ENCODE measurements at places on chromosomes 2 and 18. TPM values are rescaled to one million over a fixed set of nuclear protein-coding genes. Genes with fewer than 3 reads are reported as not detected.

DNA sequence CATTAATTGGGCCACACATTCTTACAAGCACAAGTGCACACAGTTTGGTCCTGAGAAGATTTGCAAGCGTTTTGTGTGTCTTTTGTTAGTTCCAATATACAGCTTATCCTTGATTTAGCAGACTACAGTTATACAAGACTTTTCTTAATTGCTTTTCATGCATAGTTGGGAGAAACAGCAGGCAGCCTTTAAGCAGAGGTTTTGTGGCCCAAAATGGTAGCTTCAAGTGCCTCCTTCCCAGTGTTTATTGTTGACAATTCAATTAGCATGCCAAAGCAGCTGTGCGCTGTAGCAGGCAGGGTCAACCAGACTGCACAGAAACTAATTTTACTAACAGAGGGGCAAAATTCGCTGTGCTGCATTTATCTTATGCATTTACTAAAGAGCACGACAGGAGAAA lies 47.5 kb downstream of the FRZB start:
- no peak for DNase-seq
- no peaks in the 10 kb centered on the region for H3K4me1 ChIP-seq
- H3K27me3 ChIP-seq = no peaks in the 10 kb centered on the region
- H3K36me3 ChIP-seq = no peaks in the 10 kb centered on the region

- peaks cover 15% of the 10 kb centered on the region for H3K36me3 ChIP-seq
- H3K4me3 ChIP-seq = peak overlapping the region; percentile 90
- no peak for DNase-seq
- H3K27me3 ChIP-seq = no peaks in the 10 kb centered on the region
- H3K27ac ChIP-seq = peak overlapping the region; percentile 69
- peaks cover 11% of the 10 kb centered on the region for H3K4me1 ChIP-seq
Observed at GRCh38 chr2:85611217-85611704, 605 bp downstream of the C2orf68 start.

DNA sequence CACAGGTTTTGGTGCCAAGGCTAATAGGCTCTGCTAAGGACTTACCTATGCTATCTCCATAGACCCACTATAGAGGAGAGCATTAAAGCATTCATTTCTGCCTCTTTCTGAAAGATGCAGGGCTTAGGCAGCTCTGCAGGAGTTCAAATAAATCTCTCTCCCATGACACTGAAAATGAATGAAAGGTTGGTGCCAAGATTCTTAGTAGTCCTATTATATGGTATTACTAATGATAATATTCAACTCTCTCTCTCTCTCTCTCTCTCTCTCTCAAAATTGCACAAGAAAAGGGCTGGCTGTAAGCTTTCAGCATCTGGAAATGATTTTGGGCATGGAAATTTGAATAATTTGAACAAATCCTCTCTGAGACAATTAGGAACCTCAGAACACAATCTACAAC lies 433.7 kb downstream of the MBD2 start:
- H3K4me1 ChIP-seq = peaks cover 2% of the 10 kb centered on the region
- H3K36me3 ChIP-seq = no peaks in the 10 kb centered on the region
- no peaks in the 10 kb centered on the region for H3K27me3 ChIP-seq

GRCh38 chr18:52435301-52435700 lies 95.3 kb downstream of the DCC start:
- no peaks in the 10 kb centered on the region for H3K36me3 ChIP-seq
- no peaks in the 10 kb centered on the region for H3K27me3 ChIP-seq
- no peaks in the 10 kb centered on the region for H3K4me1 ChIP-seq
- no peak for DNase-seq
- no peak overlapping the region for H3K27ac ChIP-seq

GRCh38 chr2:178895872-178896271 lies 88.6 kb upstream of the TTN start:
- no peak for DNase-seq
- no peaks in the 10 kb centered on the region for H3K4me1 ChIP-seq
- H3K4me3 ChIP-seq = no peak overlapping the region
- H3K36me3 ChIP-seq = no peaks in the 10 kb centered on the region

DNA sequence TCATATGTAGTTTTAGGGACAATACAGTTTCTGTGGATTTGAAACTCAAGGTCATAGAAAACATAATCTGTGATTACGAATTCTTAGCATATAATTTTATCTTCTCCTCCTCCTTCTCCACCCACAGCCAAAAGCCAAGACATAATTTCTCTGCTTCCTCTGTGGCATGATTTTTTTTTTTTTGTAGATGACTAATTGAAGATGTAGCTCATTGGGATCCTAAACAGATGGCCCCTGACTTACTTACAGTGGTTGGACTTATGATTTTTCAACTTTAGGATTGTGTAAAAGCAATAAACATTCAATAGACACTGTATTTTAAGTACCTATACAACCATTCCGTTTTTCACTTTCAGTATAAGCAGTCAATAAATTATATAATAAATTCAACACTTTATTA lies 42.3 kb downstream of the FSIP2 start:
- H3K4me3 ChIP-seq = no peak overlapping the region
- no peaks in the 10 kb centered on the region for H3K27me3 ChIP-seq
- DNase-seq = no peak
- H3K4me1 ChIP-seq = no peaks in the 10 kb centered on the region
- H3K36me3 ChIP-seq = no peaks in the 10 kb centered on the region

GRCh38 chr2:39860538-39860937 lies 81.5 kb upstream of the THUMPD2 start:
- no peaks in the 10 kb centered on the region for H3K4me1 ChIP-seq
- H3K4me3 ChIP-seq = no peak overlapping the region
- H3K27me3 ChIP-seq = no peaks in the 10 kb centered on the region

DNA sequence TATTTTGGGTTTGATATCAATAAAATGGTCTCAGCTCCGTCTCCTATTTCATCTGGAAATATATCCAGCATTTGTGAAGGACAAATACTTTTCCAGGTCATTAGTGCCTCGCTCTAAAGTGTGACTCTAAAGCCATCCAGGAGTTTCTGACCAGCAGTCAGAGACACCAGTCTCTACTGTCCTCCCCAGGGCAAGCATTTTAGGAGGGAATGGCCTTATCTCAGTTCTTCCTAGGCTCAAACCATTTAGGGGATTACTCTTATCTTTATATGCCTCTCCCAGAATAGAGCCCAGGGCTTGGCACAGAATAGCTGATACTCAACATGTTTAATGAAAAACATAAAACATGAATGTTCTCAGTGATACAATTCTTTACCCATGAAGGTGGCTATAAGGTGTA lies 187.6 kb downstream of the NAPG start:
- H3K4me3 ChIP-seq = no peak overlapping the region
- DNase-seq = no peak
- H3K4me1 ChIP-seq = no peaks in the 10 kb centered on the region
- H3K27me3 ChIP-seq = no peaks in the 10 kb centered on the region

DNA sequence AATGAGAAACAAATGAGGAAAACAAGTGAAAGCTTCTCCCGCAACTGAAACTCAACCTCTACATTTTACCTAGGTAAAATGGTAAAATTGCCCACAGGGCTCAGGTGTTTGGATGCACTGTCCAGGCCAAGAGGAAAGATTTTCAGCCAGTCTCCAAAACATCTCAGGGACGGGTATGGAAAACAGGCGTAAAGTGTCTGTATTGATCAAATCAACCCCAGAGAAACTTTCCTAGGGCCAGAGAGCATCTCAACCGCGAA lies 361 bp upstream of the HAT1 start:
- peak overlapping the region; percentile 92 for H3K27ac ChIP-seq
- no peaks in the 10 kb centered on the region for H3K36me3 ChIP-seq
- no peak for DNase-seq
- peak overlapping the region; percentile 97 for H3K4me3 ChIP-seq
- H3K4me1 ChIP-seq = peaks cover 11% of the 10 kb centered on the region

DNA sequence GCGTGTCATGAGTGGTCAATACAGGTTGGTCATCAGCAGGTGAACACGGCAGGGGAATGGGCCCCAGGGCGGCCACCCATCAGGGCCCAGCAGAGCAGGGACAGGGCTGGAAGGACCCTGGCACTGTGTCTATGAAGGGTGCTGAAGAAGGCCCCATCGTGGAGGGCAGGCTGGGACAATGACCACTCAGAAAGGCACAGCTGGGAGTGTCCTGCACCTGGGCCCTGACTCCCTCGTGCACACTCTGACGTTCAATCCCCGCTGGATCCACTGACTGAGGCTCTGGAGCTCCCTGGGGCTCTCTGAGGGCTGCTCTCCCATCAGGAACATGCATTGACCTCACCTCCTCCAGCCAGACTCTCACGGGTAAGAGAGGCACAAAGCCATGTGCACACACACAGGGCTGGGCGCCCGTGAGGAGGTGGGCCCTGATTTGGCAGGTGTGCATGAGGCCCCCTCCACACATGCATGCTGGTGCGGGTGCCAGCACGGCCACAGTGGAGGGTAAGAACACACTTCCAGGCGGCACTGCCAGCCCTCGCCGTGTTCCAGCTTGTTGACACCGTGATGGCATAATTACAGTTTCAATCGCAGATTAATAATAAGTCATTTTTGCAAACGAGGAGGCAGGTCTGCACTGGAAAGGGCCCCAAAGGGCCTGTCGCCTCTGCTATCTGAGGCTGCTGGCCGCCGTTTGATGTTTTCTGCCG lies 58.5 kb downstream of the SMAD7 start:
- no peaks in the 10 kb centered on the region for H3K36me3 ChIP-seq
- DNase-seq = no peak
- peaks cover 7% of the 10 kb centered on the region for H3K4me1 ChIP-seq
- no peak overlapping the region for H3K27ac ChIP-seq
- no peak overlapping the region for H3K4me3 ChIP-seq

DNA sequence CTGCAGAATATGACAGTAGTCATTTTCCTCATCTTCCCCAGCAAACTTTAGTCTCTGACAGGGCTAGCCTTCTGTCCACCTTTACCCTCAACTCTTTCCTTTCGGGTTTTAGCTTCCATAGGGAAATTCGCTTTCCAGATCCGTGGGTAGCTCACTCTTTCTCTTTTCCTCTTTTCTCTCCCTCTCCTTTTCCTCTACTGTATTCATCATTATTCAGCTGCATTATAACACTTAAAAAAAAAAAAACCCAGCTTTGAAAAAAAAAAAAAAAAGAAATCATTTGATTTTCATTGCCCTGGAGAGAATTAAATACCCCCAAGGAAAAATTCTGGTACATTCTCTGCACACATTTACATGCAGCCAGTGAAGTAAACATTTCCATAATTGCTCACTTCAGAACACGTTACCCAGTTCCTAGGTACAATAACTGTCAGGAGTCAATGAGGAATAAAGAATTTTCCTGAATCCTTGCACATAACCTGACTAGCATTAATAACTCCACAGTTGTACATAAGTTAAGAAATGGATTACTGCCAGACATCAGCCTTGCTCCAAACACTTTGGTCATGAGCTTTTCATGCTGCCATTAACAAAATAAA lies 63.5 kb downstream of the ZNF521 start:
- no peaks in the 10 kb centered on the region for H3K27me3 ChIP-seq
- H3K4me1 ChIP-seq = peaks cover 20% of the 10 kb centered on the region
- H3K36me3 ChIP-seq = no peaks in the 10 kb centered on the region
- no peak for DNase-seq
- peak overlapping the region; percentile 43 for H3K4me3 ChIP-seq

GRCh38 chr2:232309592-232309991 lies 69.0 kb upstream of the ALPP start:
- H3K4me1 ChIP-seq = no peaks in the 10 kb centered on the region
- no peak overlapping the region for H3K4me3 ChIP-seq
- no peak for DNase-seq
- no peaks in the 10 kb centered on the region for H3K27me3 ChIP-seq

GRCh38 chr2:213288913-213289700 lies 4.8 kb downstream of the SPAG16 start:
- no peaks in the 10 kb centered on the region for H3K36me3 ChIP-seq
- no peak overlapping the region for H3K4me3 ChIP-seq
- no peak overlapping the region for H3K27ac ChIP-seq
- H3K27me3 ChIP-seq = no peaks in the 10 kb centered on the region

DNA sequence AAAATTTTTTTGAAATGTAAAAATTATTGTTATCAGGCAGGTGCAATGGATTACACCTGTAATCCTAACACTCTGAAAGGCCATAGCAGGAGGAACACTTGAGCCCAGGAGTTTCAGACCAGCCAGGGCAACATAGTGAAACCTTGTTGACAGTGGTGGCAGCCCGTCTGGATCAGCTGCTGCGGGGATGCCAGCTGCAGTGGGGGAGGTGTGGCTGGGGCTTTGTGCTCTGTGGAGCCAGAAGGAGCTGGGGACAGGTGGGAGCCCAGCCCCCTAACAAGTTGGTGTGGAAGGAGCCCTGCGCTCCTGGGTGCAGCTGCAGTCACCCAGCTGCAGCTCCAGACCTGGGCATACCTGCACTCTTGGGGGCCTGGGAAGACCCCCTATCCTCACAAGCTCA lies 182.4 kb upstream of the MC4R start:
- DNase-seq = no peak
- H3K27ac ChIP-seq = no peak overlapping the region
- H3K4me3 ChIP-seq = no peak overlapping the region
- H3K27me3 ChIP-seq = no peaks in the 10 kb centered on the region

DNA sequence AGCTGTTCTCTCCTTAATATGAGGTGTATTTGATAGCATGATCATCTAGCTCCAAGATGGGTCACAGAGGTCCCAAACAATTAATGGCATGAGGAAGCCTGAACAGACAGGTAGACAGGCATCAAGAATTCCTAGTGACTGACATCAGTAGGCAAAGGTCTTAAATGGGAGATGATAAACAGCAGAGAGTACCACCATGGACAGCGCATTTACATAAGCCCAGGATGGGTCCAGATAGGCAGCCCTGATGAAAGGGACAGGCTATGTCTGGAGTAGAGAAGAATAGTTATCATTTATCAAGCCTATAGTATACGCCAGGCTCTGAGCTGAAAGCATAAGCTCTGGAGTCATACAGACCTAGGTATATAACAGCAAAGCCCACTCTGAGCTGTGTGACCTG lies 434.7 kb upstream of the SETBP1 start:
- peak; percentile 6 for DNase-seq
- no peak overlapping the region for H3K27ac ChIP-seq
- no peaks in the 10 kb centered on the region for H3K27me3 ChIP-seq
- H3K36me3 ChIP-seq = no peaks in the 10 kb centered on the region

- no peak overlapping the region for H3K27ac ChIP-seq
- no peak overlapping the region for H3K4me3 ChIP-seq
- H3K4me1 ChIP-seq = no peaks in the 10 kb centered on the region
- H3K27me3 ChIP-seq = no peaks in the 10 kb centered on the region
- DNase-seq = peak; percentile 6
Observed at GRCh38 chr2:29039718-29040480, 34.4 kb downstream of the PCARE start.

GRCh38 chr2:234412726-234413125 lies 84.2 kb downstream of the ARL4C start:
- no peaks in the 10 kb centered on the region for H3K27me3 ChIP-seq
- no peak overlapping the region for H3K4me3 ChIP-seq
- H3K36me3 ChIP-seq = no peaks in the 10 kb centered on the region
- H3K27ac ChIP-seq = no peak overlapping the region

- no peaks in the 10 kb centered on the region for H3K27me3 ChIP-seq
- no peaks in the 10 kb centered on the region for H3K36me3 ChIP-seq
- no peak overlapping the region for H3K27ac ChIP-seq
- DNase-seq = no peak
- H3K4me3 ChIP-seq = no peak overlapping the region
Observed at GRCh38 chr2:147311058-147311430, 533.8 kb upstream of the ACVR2A start.

The LINC00305 gene
- total RNA-seq = not detected

The NIFK gene
- total RNA-seq = 75.0 TPM

The FRZB gene
- 0.67 TPM for total RNA-seq

The TACR1 gene
- total RNA-seq = not detected

The PLB1 gene
- total RNA-seq = 1.9 TPM

The ACMSD gene
- not detected for total RNA-seq

The ALS2 gene
- 54.0 TPM for total RNA-seq

The RND3 gene
- 92.0 TPM for total RNA-seq

The BCL2L11 gene
- 19.3 TPM for total RNA-seq

The HOXD9 gene
- total RNA-seq = not detected
